Kasumi-1 (cell line): ENCODE measurements at places on chromosomes 12 and 14.

GRCh38 chr14:70697701-70698100 is 56.0 kb downstream of the TTC9 start:
- no peak for DNase-seq

DNA sequence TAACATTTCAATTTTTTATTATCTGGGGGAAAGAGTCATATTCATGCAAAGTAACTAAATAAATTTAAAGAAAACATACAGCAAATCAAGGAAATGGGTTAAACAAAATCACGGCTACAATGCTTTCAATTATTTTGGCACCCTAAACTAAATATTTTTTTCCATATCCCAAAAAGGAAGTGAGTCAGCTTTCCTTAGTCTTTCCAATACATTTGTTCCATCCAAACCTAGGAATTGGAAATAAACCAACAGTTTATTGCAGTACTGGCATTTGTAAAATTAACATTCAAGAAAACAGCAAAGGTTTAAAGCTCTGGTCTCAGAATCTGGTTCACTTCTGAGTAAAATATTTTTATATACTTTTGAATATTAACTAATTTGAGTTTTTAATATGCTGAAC is 89.2 kb downstream of the BCL2L14 start:
- DNase-seq = no peak

- DNase-seq = no peak
These were observed 400 bp upstream of the PRIMA1 start for GRCh38 chr14:93788543-93789227.

GRCh38 chr14:33045760-33046159 is 107.1 kb downstream of the NPAS3 start:
- peak; percentile 18 for DNase-seq

DNA sequence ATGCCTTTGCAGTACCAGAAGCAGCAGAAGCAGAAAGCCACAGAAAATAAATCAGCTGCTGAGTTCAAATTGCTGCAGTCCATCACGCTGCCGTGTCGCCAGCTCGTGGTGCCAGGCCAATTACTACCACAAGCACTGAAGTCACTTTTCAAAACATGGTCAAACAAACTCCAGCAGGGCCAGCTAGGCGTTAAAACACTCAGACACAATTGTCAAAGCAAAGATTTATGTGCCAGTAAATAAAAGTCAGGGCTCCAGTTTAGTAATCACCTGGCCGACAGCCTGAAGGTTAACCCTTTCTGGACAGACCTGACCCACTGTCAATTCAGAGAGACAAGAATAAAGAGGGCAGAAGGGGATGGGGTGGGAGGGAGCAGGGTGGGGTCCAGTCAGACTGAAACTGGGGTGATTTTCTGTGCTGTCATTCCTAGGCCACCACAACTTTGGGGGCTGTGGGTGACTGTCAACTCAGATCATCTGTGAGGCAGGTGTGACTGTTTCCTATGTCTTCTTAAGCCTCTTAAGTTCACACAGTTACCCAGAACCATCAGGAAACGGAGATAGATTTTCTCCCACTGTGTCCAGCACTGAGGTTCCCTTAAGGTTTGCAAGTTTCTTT is 109.8 kb upstream of the FUT8 start:
- DNase-seq = no peak

DNA sequence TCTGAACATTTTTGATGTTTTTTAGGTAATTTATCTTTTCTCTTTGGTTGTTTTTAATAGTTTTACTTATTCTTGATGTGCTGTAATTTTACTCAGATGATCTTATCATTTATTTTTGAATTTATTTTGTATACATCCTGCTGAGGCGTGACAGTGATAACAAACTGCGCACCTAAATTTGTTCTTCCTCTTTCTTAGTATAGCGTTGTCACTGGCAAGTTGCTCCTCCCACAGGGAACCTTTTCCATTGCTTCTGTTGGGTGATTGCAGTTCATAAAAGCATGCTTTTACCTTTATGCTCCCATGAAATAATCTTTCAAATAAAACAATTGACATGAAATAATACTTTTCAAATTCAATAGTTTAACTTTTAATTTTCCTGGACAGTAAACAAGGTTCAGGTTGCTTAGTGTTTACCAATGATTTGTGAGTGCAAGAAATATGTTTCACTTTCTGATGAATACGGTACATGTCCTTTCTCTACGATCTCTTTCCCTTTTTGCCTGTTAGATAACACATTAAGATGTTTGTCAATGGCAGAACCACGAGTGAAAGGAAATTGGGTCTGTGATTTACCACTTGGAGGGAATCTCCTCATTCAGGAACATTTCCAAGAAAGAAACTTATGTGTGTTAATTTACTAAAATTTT is 223.3 kb downstream of the CCDC91 start:
- no peak for DNase-seq

GRCh38 chr14:89146274-89146673 is 270.8 kb downstream of the FOXN3 start:
- DNase-seq = no peak

DNA sequence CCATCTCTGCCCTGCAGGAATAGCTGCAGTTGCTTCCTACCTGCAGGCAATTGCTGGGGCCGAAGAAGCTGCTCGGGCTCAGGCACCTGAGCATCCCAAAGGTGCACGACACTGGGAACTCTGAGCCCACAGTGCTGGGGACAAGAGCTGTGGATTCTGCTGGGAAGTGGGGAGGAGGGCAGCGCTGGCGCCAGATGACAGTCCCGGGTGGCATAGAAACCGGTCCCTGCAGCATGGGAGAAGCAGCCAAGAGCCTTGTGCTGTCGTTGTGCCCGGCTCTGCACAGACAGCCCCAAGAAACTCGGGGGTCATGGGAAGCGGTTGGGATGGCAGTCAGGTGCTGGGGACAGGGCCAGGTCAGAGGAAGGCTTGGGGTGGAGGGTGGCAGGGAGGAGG is 529 bp downstream of the LRTM2 start:
- no peak for DNase-seq

GRCh38 chr12:120085920-120086645 is 30.5 kb downstream of the RAB35 start:
- DNase-seq = no peak

- no peak for DNase-seq
These were observed 46.9 kb downstream of the RIMBP2 start for GRCh38 chr12:130669205-130669557.

- no peak for DNase-seq
These were observed 54.1 kb upstream of the GNG2 start for GRCh38 chr14:51806026-51807023.

- no peak for DNase-seq
These were observed 118.7 kb upstream of the TMCC3 start for GRCh38 chr12:94769047-94769420.

DNA sequence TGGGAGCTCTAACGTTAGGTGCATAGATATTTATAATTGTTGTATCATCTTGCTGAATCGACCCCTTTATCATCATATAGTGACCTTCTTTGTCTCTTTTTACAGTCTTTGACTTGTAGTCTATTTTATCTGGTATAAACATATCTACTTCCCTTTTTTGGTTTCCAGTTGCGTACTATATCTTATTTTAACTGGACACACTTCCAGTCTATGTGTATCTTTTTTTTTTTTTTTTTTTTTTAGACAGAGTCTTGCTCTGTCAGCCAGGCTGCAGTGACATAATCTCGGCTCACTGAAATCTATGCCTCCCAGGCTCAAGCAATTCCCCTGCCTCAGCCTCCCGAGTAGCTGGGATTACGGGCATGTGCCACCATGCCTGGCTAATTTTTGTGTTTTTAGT is 41.9 kb upstream of the ZFP36L1 start:
- no peak for DNase-seq

DNA sequence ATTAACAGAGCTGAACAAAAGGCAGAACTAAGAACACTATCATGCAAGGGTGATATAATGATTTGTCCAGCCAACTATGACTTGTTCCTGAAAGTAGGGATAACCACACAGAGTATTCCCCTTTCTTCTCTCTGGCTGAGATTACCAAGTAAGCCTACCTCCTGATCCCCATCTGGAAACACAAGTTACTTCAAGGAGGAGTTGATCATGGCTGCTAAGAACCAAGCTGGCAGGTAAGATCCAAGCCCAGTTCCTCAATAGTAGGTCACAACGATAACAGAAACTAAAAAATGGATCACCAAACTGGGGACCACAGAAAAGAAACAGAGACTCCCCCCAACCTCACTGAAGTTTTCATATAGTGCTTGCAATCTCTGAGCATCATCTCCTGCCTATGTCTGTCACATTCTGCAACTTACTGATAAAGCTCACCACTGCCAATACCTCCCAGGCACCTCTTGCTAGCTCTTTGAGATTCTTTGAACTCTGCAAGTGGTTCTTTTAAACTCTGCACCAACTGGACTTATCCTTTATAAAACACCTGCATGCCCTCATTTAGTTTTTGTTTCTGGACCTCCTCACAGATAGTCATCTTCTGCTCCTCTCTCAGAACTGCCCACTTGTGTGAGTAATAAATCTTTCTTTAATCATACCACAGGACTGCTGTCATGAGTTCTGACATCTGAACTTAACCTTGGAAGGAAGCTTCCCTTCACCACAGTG is 76.6 kb downstream of the LRP6 start:
- DNase-seq = no peak

- no peak for DNase-seq
These were observed 56.8 kb downstream of the DUSP16 start for GRCh38 chr12:12505544-12506495.

- DNase-seq = no peak
These were observed 579 bp upstream of the BLOC1S1 start for GRCh38 chr12:55715169-55715764.

DNA sequence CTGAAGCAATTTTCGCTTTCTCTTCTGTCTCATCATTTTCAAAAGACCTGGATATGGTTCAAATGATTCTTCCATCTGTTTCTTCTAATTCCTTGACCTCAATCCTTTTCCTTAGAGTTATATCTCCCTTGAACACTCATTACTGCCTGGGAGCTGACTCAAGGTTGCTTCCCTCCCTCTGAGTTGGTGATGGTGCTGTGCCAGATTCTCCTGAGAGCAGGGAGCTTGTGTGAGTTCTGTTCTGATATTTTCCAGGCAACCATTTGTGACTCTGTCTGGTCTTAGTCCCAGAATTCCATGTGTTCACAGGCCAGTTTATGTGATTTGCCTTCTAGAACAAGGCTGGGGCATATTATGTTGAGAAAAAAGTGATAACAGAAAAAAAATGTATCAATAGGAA is 505.1 kb upstream of the SYT1 start:
- DNase-seq = no peak
